Right renal cortex interstitium (tissue), 3 donors: ENCODE measurements at places on chromosomes 4 and X. TPM values are rescaled to one million over a fixed set of nuclear protein-coding genes. Genes with fewer than 3 reads are reported as not detected.

The TMSB15C gene
- polyA plus RNA-seq = 8.1 TPM

The ZIC3 gene
- polyA plus RNA-seq = not detected

The CTAG1B gene
- polyA plus RNA-seq = not detected

The GUF1 gene
- polyA plus RNA-seq = 28.9 TPM

The XKRX gene
- 0.23 TPM for polyA plus RNA-seq

The PRDM8 gene
- polyA plus RNA-seq = 1.8 TPM

The SPANXD gene
- polyA plus RNA-seq = not detected

DNA sequence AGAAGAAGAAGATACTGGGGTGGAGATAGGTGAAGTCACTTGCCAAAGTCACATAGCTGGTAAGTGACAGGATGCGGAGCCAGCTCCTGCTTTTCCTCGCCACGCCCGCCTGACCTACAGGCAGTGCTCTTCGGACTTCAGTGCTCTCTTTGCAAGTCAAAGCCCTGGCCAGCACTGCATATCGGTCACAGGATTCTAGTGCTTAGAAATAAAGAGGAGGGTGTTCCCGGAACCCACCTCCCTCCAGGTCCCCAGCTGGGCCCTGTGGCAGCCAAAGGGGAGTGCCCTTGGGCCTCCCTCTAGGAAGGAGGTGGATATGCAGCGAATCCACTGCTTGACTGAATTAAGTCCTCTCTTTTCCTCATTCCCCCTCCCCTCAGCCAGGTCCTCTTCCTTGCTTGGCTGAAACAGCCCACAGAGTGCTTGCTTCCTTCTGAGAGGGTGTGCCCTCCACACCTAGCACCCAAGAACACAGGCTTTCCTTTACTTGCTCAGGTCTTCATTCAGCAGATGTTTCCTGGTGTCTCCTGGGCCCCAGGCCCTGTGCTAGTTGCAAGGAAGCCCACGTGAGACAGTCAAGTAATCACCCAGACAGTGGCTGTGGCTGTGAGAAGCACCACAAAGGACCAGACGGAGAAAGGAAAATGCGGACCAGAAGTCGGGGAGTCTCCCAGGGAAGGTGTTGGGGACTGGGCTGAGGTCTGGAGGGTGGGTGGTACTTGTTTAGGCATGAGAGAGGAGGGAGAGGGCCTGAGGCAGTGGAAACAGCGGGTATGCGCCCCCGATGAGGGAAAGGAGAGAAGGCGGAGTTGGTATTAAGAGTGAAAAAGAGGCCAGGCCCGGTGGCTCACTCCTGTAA lies 14.0 kb upstream of the HMGB3 start:
- DNase-seq = no peak

- peak; percentile 71 for DNase-seq
Observed at GRCh38 chr4:128863312-128864075, 54.0 kb downstream of the JADE1 start.

GRCh38 chr4:16995451-16995850 lies 97.0 kb upstream of the LDB2 start:
- DNase-seq = no peak

- no peak for DNase-seq
Observed at GRCh38 chr4:25913056-25913850, 767 bp upstream of the SMIM20 start.

- no peak for DNase-seq
Observed at GRCh38 chr4:123350191-123350544, 46.4 kb upstream of the SPRY1 start.

DNA sequence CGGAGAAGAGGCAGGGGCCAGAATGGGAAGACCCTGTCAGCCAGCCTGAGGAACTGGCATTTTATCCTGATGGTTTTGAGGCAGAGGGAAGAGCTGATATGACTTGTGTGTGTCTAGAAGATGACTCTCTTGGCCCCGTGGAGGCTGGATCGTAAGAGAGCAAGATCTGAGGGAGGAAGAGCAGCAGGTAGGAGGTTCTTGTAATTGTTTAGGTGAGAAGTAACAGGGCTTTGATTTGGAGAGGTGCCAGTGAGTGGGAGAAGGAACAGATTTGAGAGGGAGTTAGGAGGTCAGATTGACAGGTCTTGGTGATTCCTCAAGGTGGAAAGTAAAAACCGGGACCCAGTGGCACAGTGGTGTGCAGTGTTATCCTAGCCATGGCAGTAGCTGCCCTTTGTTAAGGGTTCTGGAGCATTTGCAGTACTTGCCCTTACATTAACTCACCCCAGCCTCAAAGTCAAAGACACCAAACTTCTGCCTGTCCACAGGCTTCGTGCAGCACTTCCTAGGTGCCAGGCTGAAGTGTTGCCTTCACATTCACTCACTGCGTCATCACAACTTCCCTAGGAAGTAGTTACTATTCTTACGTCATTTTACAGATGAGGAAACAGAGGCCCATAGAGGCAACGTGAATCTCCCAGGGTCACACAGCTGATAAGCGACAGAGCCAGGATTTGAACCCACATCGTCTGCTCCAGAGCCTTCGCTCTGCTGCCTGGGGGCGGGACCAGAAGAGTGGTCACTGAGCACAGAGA lies 23.7 kb downstream of the RTL5 start:
- DNase-seq = no peak

GRCh38 chr4:85953651-85954018 lies 406.2 kb downstream of the MAPK10 start:
- no peak for DNase-seq
